ENCODE measurements at places on chromosomes 5 and 9. TPM values are rescaled to one million over a fixed set of nuclear protein-coding genes. Genes with fewer than 3 reads are reported as not detected.

GRCh38 chr9:108149326-108149725 is 659.8 kb upstream of the KLF4 start:
- no peak overlapping the region for H3K27ac ChIP-seq
- no peaks in the 10 kb centered on the region for H3K4me1 ChIP-seq
- H3K36me3 ChIP-seq = no peaks in the 10 kb centered on the region
- H3K27me3 ChIP-seq = no peaks in the 10 kb centered on the region
- DNase-seq = no peak

- H3K4me1 ChIP-seq = peaks cover 58% of the 10 kb centered on the region
- H3K36me3 ChIP-seq = peaks cover 41% of the 10 kb centered on the region
- no peak for DNase-seq
Observed at GRCh38 chr5:65928860-65929259, 2.5 kb downstream of the ERBIN start.

DNA sequence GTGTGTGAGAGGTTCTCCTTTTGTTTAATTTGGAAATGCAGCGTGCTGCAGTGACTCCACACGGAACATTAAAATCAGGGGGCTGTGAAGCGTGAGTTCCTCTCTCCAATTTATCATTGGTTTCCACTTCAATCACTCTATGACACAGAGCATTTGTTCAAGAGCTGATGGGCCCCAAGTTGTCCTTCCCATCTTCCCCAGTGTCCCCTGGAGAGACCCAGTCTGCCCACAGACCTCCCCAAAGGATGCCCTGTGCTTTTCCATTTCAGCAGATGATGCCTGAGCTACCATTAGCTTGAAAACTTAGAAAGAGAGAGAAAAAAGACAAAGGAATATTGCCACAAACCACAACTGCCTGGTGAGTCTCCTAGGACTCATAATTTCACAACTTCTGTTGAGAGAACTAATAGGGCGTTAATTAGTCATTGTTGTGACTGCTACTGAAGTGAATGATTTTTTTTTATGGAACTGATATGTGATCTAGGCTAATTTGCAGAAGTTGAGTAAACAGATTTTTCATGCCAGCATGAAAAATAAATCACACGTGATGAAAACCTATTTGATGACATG is 772.7 kb downstream of the SEMA5A start:
- DNase-seq = no peak
- H3K27ac ChIP-seq = no peak overlapping the region
- H3K4me3 ChIP-seq = no peak overlapping the region
- H3K36me3 ChIP-seq = no peaks in the 10 kb centered on the region
- H3K4me1 ChIP-seq = no peaks in the 10 kb centered on the region

DNA sequence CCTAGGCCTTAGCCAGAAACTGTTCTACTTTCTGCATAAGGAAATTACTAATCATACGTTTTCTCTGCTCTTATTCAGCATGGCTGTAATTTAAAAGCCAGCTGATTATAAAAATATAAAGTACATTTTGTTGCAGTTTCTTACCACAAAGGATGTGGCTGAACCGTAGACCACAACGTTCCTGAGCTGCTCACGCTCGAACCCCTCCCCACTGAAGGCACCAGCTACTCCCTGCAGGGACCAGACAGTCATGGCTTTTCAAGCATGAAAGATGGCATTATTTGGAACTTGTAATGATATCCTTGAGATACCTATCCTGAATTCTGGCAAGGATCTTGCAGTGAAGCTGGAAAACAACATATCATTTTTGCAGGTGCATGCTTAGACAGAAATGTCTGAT is 91.8 kb upstream of the DMRT1 start:
- peaks cover 3% of the 10 kb centered on the region for H3K27me3 ChIP-seq
- H3K36me3 ChIP-seq = no peaks in the 10 kb centered on the region
- no peak for DNase-seq
- no peak overlapping the region for H3K27ac ChIP-seq
- peaks cover 25% of the 10 kb centered on the region for H3K4me1 ChIP-seq
- H3K4me3 ChIP-seq = no peak overlapping the region

DNA sequence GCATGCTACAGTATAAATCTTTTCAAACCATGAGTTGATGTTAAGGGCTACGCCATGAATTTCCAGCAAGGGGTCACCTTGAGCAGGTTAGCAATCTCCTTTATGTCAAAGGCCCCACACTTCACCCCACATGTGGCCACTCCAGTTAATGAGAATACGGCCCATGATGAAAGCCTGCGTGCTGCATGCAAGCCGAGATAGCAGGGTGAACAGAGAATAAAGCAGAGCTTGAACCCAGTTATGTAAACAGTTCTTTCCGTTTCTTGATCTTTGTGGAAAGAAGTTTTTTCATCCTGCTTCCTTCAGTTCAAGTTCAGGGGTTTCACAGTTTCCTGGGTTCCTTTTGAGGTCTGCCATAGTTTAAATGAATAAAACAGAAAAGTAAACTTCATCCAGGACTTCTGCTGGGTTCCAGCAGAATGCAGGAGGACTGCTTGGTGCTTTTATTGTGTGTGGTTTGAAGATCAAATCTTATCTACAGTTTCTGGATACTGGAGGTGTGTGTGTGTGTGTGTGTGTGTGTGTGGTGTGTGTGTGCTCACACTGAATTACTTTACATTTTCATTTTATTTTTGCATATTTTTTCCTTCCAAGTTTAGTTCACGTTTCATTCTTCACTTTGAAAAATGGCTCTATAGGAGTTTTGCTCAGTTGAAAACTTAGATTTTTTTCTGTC is 87.1 kb downstream of the HMHB1 start:
- peaks cover 5% of the 10 kb centered on the region for H3K27me3 ChIP-seq
- H3K36me3 ChIP-seq = no peaks in the 10 kb centered on the region
- no peaks in the 10 kb centered on the region for H3K4me1 ChIP-seq
- no peak overlapping the region for H3K4me3 ChIP-seq

GRCh38 chr9:111114486-111114885 is 76.2 kb upstream of the LPAR1 start:
- DNase-seq = no peak
- H3K4me1 ChIP-seq = no peaks in the 10 kb centered on the region
- H3K27me3 ChIP-seq = no peaks in the 10 kb centered on the region
- H3K4me3 ChIP-seq = no peak overlapping the region
- H3K27ac ChIP-seq = no peak overlapping the region

DNA sequence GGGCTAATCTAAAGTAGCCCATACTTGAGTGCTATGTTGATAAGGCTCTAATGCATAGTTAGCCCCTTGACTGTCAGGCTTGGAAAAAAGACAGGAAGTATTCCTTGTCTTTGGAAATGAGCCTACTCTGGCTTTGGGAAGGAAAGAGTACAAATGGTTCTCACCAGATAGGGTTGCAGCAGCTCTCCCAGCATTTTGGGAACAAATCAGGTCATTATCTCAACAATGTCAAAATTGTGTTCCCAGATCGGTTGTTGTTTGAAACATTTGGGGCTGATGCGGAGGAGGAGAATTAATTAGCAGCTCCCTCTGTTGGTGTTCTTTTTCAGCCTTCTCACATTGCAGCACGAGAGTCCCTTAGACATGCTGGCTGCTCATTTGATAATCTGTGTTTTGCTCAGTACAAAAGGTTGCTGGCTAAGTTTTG is 294.7 kb upstream of the DMRT1 start:
- peaks cover 4% of the 10 kb centered on the region for H3K4me1 ChIP-seq
- H3K27me3 ChIP-seq = peaks cover 6% of the 10 kb centered on the region
- no peak overlapping the region for H3K4me3 ChIP-seq
- no peaks in the 10 kb centered on the region for H3K36me3 ChIP-seq

DNA sequence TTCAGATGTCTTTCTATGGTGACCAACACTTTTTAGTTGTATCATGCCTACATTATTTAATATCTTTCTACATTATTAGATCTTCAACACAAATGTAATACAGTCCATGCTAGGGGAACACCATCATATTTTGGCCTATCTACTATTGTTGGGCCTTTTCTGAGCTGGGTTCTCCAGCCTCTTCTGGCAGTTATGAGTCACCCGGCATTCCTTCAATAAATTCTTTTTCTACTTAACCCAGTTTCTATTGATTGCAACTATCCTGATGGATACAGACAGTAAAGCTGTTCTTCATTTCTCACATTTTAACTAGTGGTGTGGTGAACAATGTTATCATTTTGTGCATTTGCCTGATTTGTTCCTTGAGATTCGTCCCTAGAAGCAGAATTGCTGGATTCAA is 529.3 kb downstream of the BNC2 start:
- H3K4me1 ChIP-seq = no peaks in the 10 kb centered on the region
- H3K36me3 ChIP-seq = no peaks in the 10 kb centered on the region
- H3K4me3 ChIP-seq = no peak overlapping the region
- no peak overlapping the region for H3K27ac ChIP-seq

The ANKDD1B gene
- 0.37 TPM for total RNA-seq

Data from activated B cell treated with CpG ODN at 0.5 μM for 24 hours (primary cell).